GM13977 (cell line): ENCODE measurements at places on chromosomes 7 and 10.

DNA sequence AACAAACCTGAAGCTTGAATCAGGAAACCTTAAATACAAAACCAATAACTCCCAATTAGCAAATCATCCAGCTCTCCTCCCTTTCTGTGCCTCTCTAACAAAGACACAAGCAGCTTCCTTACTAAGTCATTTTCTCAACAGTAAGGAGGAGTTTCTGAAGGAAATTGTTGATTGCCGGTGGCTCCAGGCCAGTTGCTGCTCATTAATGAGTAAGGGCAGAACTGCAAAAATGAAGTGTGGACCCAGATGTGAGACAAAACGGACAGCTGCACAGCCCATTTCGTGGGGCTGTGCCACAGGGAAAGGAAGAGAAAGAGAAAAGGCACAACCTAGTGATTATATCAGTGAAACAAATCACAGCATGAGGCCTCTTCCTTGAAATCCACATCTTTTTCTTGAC, 42.8 kb upstream of the RHOBTB1 start:
- no peak for DNase-seq

GRCh38 chr10:16105082-16105481, 244.8 kb upstream of the MINDY3 start:
- DNase-seq = no peak

GRCh38 chr10:4331150-4331549, 494.9 kb upstream of the AKR1E2 start:
- DNase-seq = no peak

DNA sequence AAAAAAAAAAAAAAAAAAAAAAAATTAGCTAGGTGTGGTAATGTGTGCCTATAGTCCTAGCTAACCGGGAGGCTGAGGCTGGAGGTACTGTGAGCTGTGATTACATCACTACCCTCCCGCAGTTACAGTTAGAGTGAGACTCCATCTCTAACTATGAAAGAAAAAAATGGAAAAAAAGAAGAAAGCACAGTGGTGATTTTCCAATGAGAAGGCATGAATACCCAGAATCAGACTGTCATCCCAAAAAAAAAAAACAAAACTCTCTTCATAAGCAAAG, 269.9 kb upstream of the MKLN1 start:
- DNase-seq = no peak

- DNase-seq = no peak
Observed at GRCh38 chr10:934746-935406, 3.4 kb upstream of the LARP4B start.

- no peak for DNase-seq
Observed at GRCh38 chr7:707296-708000, 19.1 kb upstream of the DNAAF5 start.

DNA sequence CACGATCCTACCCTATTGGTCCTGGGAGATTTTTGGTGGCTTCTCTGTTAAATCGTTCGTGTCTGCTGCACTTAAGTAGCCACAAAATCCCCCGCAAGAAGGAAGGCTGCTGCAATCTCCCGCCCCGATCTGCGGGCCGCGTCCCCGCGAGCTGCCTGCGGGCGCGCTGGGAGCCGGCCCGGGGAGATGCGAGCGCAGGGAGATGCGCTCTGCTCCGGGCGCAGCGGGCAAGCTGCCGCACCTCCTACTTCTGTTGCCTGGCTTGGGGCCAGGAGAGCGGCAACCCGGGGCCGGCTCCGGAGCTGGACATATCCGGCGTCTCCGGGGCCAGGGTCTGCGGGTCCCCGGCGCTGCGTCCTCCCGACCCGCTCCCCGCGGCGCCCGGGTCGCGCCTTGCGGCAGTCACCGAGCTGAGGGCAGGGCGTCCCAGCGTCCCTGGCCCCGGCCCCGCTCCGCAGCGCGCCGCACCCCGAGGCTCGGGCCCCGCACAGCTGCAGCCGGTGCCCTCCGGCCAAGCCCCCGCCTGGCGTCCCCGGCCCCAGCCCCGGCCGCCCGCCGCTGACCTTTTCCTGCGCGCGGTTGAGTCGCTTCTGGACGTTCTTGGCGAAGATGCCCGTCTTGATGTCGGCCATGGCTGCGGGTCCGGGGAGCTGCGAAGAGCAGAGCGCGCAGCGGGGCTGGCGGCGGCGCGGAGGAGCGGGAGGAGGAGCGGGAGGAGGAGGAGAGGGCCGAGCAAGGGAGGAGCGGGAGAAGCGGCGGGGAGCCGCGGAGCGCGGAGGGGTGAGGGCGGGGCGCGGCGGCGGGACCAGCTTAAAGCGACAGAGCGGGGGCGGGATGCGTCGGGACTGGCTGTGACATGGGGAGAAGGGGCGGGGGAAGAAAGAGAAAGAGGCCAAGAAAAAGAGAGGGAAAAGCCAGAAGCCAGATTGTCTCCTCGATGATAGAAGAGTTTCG, at the start of gene AMPH:
Gene AMPH (minus strand): TSS at position 654 of the 954 bp plus-strand sequence. CDS start 22 bp downstream, at position 632.
- DNase-seq = peak; percentile 18

- DNase-seq = no peak
Observed at GRCh38 chr7:89238156-89238555, 442.6 kb upstream of the TEX47 start.

- no peak for DNase-seq
Observed at GRCh38 chr10:79053081-79053434, 15.7 kb upstream of the ZMIZ1 start.

DNA sequence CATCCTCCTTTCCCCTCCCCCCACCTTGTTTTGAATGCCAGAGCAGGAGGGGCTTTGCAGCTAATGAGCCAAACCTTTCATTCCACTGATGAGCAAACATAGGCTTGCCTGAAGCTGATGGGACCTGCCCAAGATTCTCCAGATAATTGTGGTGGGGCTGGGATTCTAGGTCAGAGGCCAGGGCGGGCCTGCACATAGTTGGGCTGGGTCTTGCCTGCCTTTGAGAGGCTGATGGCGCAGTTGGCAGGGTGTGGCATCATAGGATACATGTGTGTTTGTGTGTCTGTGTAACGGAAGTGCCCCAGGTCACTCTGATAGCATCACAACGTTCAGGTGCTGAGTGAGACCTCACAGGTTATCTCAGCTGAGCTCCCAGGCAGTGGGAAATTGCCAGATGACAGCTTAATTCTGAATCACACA, 22.9 kb downstream of the BTBD16 start:
- no peak for DNase-seq

- no peak for DNase-seq
Observed at GRCh38 chr10:74202356-74202755, 51.3 kb downstream of the ADK start.

GRCh38 chr10:11478807-11479206, 132.6 kb downstream of the USP6NL start:
- no peak for DNase-seq

DNA sequence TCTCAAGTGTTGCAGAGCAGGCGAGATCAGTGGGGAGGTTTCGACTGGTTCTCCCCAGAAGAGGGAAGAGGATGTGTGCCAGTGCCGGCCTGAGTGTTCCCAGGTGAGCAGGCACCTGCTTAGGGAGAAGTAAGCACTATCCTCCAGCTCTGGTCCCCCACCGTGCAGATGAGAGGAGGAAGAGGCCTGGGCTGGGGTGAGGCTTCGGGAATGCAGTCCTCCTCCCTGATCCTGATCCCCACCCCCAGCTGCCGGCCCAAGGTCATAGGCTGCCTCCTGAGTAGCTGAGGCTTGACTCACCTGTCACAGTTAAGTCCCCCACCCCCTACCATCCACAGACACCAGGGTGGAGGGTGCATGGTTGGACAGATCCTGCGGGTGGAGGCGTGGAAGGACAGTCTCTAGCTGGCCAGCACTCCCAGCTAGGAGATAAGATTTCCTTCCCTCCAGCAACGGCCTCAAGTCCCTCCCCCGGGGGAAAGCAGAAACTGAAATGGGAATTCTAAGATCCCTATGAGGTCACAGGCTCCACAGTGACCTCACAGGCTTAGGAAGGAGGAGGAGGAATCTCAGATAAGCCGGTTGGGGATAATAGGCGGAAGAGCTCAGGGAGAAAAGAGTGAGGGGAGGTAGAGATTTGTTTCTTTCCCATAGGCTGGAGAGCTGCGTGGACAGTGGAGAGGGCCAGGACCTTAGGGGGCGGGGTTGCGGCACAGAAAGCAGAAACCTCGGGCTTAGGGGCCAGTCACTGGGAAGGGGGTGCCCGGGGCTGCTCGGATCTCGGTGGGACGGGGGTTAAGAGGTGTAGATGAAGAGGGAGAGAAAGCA, 1.0 kb downstream of the LRCH4 start:
- DNase-seq = no peak

GRCh38 chr10:404346-404745, 269.1 kb downstream of the ZMYND11 start:
- no peak for DNase-seq

DNA sequence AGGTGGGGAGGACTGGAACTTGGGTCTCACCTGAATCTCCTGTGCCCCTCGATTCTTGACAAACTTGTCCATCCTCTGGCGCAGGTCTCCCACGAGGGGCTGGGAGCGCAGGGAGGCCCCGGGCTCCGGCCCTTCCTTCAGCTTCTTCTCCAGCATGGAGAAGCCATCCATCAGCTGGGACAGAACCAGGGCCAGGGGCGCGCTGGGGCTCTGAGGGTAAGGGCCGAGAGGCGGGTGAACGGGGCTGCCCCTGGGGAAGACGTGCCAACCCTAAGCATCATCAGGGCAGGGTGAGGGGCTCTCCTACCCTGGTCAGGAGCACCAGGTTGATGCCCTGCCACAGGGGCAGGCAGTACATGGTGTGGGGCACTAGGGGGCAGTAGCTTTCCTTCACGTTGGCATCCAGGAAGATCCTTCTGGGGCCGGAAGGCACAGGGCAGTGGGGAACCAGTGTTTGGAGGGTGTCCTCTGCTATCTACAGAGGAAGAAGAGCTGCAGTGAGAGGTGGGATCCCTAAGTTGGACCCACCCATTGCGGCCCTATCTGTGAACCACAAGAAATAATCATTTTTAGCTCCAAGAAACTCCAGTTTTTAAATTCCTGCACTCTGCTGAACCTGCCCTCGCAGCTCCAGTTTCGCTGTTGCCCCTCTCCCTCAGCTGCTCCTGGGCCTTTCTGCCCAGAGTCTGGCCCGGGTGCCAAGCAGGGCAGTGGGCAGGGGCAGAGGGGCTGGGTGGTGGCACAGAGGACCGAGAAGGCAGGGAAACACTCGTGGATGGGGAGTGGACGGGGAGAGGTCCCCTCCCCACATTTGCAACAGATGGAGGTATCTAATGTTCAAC, 10.8 kb upstream of the PYROXD2 start:
- DNase-seq = peak; percentile 77

GRCh38 chr7:30238721-30239441, 45.5 kb upstream of the ZNRF2 start:
- peak; percentile 48 for DNase-seq

DNA sequence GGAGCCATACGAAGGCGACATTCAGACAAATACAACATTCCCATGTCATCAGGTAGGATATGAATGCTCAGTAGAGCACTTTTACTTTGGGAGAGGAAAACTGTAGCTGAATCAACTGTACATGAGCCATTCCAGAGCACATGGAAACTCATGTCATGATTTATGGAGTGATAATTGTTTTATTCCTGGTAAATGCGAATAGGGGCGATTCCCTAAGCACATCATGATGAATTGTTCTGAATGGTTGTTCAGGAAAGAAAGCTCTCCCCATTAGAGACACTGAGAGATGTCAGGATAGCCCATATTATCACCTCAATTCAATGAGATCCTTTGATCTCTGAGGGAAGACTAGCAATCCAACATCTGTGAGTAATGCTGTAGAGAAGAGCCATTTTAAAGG, 243.6 kb downstream of the FOXP2 start:
- no peak for DNase-seq

DNA sequence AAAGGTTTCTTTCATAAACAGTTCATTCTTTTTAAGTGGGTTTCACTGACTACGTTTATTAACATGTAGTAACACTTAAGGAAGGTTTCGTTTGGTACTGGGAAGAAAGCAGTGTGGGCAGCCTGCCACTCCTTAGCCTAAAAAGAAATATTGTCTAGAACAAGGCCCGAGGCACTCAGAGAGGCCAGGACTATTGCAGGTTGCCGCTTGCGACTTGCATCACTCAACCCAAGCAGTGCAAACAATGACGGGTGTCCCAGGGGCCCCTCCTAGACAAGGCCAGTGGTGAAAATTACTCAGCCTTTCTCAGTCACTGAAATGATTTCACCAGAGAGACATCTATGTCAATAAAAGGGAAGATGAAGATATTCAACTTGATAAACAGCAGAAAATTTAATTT, 243.9 kb downstream of the SNX13 start:
- DNase-seq = no peak

DNA sequence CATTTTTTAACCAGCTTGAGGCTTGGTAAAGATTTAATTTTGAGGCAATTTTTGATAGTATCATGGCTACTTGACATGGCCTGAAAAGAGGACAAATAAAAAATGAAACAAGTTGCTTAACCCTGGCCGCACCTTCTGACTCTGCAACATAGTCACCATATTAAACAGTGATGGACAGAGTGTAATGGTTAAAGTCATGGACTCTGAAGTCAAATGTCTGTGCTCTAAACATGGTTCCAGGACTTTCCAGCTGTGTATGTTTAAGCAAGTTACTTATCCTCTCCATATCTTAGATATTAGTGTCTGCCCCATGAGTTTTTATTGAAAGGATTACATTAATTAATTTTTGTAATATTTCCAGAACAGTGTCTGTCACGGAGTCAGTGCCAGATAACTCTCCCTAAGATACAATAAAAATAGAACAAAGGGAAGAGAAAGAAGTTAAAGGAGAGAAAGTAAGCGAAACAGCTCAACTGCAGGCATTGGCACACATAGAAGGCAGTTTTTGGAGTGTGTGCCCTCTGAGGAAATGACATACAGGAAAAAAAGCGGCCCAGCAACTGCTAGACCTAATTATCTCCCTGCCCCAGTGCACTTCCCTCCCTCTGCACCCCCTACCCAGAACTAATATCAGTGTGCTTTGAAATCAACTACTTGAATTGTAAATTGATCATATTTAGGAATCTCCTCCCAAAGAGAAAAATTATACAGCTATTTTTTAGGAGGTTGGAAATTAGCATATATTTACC, 65.3 kb downstream of the MACC1 start:
- no peak for DNase-seq

DNA sequence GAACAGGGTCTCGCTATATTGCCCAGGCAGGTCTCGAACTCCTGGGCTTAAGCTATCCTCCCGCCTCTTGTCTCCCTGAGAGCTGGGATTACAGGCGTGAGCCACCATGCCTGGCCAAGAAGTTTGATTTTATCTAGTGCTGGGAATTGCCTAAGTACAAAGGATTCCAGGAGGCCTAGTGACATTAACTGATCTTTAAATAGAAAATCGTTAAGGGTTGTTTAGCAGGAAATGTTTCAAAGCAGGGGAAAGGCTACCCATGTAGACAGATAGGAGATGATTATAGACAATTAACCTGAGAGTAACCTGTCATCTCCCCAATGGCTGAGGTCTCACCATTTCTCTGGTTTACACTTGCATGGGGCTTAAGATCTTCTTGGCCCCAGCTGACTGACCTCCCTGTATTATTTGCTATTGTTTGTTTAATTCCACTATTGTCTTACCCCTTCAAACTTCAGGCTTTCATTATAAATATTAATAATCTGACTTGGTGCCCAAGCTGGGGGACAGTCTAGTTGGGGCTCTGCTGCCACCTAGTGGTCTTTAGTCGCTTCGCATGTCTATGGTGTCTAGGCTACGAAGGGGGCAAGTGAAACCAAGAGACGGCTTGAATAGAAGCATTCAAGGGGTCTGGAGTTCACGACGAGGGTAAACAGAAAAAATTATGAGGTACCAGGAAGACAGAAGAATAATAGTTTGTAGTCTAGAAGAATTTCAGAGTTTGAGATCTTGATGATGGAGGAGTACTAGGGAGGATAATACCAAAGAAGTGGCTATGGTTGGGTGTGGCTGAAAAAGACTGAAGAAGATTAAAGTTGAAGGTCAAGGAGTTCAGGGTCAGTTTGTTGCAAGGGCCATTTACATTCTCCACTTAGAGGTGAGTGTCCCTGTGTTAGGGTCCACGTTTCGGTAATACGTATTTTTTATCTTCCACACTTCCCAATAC, 40.4 kb upstream of the BPGM start:
- DNase-seq = peak; percentile 51
